ENCODE measurements at places on chromosomes 16 and 17. TPM values are rescaled to one million over a fixed set of nuclear protein-coding genes. Genes with fewer than 3 reads are reported as not detected.

- no peak for DNase-seq
Measured at GRCh38 chr17:48995304-48995973, 1.7 kb upstream of the IGF2BP1 start.

GRCh38 chr17:350706-351448, 1.7 kb downstream of the RPH3AL start:
- no peak for DNase-seq

GRCh38 chr16:84294531-84295142, at the start of gene WFDC1:
Gene WFDC1 (plus strand): TSS chr16:84294878. CDS start chr16:84294972, 94 bp downstream.
- DNase-seq, result no peak

Gene MYOCD
- not detected for total RNA-seq

- no peak for DNase-seq
Measured at GRCh38 chr17:32271844-32272243, 6.2 kb downstream of the RHBDL3 start.

GRCh38 chr17:1414001-1414574, 14.1 kb upstream of the YWHAE start:
- no peak for DNase-seq

DNA sequence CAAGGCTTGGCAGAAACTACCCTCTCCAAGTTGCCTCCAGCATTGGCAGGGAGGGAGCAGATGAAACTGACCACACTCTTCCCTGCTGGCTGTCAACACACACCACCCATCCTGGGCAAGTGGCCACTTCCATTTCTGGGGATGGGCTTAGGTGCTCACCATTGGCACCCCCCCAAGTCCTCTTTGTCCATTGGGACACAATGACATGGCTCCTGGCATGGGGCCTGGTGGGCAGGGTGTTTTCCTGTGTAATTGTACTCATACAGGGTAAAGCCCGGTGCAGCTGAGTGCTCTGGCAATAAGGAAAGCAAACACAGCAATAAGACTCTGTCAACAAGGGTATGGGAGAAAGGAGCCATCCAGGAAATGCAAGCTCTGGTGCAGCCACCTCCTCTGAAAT, 22.6 kb downstream of the SCNN1B start:
- DNase-seq, result no peak

Gene PRR15L
- total RNA-seq, result not detected

- DNase-seq, result no peak
Measured at GRCh38 chr16:9139965-9140364, 48.5 kb downstream of the HAPSTR1 start.

DNA sequence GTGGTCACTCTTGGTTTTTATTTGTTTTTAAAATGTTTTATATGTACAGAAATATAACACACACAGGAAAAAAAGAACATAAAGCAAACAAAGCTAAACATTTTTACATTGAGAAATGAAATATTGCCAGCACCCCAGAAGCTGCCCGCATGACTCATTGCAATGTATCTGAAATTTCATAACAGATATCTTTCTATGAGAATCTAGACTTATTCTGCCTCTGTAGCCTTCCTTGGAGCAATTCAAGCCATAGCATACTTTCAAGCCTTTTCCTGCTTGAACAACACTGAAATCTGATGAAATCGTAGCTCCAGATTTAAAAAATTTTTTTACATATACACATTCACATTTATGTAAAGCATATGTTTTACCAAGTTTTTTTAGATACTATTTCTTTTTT, 86.9 kb downstream of the RBBP6 start:
- no peak for DNase-seq

DNA sequence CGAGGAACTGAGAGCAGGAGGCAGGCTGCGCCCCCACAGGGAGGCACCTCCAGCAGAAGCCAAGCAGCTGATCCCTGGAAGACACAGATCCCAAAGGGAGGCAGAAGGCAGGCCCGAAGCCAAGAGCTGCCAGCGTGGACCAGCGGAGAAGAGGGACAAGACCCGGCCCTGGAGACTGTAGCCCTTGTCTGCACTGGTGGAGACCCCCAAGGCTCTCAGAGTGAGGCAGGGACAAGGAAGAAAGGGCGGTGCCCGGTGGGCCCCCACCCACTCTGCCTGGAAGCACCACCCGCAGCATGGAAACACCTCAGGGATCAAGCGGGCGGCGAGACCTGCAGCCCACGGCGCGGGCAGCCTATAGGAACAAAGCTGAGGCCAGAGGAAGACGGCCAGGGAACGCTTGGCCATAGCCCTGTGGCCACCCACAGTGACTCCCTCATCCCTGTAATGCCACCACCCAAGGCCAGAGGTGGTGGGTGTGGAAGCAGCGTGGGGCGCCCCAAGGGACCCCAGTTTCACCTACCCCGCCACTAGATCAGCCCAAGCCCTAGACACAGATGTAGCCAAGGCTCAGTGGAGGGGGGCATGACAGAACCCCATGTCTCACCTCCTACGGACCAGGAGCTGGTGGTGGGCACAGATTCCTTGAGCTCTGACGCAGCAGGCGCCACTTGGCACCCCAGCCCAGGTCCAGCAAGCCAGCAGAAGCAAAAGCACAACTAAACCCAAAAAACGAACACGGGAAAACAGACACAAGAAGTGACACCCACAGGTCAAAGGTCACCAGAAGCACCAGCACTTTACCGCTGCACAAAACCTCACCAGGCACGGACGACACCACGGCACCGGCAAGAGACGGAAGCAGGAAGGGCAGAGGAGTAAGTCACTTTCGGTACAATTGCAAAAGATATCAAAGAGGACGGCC, 2.9 kb upstream of the SIRT7 start:
- DNase-seq, result no peak

DNA sequence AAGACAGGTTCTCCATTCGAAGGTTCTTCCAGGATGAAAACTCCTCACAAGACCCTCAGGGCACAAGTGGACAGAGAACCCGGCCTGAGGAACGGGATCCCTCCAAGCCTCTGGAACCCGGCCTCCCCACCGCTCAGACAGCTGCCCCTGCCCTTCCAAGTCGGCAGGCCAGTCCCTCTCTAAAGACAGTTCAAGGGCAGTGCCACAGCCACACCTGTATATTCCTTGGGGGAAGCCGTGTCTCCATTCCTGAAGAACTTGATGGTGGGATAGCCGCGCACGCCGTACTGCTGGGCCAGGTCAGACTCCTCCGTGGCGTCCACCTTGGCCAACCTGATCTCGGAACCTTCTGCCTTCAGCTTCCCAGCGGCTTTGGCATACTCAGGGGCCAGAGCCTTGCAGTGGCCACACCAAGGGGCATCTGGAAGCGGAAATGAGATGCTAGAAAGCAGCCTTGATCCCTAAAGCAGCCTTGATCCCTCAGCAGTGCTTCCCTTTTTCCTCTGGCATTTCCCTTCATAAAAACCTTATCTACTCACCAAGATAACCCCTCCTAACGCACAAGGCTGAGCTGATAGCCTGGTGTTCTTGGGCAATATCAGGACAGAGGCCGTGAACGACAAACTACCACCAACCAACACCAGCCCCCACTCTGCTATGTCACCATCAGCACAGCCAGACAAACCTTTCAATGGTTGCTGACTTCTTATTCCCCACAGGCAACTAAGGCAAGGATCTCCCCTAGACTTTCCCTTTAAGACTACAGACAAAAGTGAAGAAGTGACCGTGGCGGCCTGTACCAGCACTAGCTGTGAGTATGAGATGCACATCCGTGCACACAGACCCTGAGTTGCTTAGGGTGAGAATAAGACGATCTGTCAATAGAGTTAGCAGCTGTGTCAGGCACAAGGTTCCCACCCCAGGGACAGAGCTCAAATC, 1.1 kb downstream of the P4HB start:
- DNase-seq, result no peak

DNA sequence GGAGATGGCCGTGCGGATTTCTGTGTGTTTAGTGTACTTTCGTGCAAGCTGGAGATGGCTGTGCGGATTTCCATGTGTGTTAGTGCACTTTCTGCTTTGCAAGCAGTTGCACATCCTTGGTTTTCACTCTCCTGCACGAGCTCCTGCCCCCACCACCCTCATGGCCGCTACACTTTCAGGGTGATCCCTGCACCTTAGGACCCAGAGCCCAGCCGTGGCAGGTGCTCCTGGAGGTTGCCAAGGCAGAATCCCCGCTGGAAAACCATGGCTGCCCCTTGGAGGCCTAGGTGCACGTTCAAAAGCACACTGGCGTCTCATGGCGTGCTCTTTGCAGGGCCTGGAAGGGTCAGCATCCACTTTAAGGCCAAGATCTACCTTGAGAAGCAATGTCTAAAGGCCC, 311.0 kb upstream of the TNRC6C start:
- DNase-seq, result no peak

Gene TBC1D3I
- 1.4 TPM for total RNA-seq

GRCh38 chr17:80008383-80008840, 27.3 kb downstream of the TBC1D16 start:
- peak; percentile 70 for DNase-seq

Gene ZNF750
- total RNA-seq, result not detected

GRCh38 chr17:47789611-47790561, 31.7 kb downstream of the OSBPL7 start:
- peak; percentile 21 for DNase-seq

Gene ZMYND15
- 0.47 TPM for total RNA-seq

GRCh38 chr17:74677558-74678466, 34.9 kb downstream of the CD300LF start:
- no peak for DNase-seq

Gene C17orf107
- total RNA-seq, result 5.7 TPM

Gene NKD1
- 4.1 TPM for total RNA-seq

Gene EARS2
- 18.1 TPM for total RNA-seq

DNA sequence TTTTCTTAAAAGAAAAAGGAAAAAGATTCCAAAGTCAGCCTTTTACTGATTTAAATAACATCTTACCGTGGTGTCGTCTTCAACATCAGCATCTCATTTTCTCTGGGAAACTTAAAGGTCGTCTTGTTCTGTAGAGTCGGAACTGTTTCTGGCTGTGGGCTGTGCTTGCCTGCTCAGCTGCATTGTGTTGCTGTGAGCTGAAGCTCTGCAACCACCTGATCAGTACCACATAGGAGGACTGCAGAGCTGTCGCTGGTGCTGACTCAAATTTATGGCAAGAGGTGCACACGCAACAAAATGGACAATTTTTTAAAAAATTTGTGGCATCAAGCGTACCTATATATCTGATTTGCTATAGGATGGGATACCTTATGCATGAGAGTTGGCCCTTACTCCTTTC, at the start of gene OMG:
TSS of gene OMG (minus strand) at position 150 of the 400 bp plus-strand sequence. CDS start 908 bp downstream, outside the sequence.
- no peak for DNase-seq

Gene HOXB3
- 7.2 TPM for total RNA-seq

Gene SEPHS2
- total RNA-seq, result 55.1 TPM

Gene KRT32
- total RNA-seq, result not detected

DNA sequence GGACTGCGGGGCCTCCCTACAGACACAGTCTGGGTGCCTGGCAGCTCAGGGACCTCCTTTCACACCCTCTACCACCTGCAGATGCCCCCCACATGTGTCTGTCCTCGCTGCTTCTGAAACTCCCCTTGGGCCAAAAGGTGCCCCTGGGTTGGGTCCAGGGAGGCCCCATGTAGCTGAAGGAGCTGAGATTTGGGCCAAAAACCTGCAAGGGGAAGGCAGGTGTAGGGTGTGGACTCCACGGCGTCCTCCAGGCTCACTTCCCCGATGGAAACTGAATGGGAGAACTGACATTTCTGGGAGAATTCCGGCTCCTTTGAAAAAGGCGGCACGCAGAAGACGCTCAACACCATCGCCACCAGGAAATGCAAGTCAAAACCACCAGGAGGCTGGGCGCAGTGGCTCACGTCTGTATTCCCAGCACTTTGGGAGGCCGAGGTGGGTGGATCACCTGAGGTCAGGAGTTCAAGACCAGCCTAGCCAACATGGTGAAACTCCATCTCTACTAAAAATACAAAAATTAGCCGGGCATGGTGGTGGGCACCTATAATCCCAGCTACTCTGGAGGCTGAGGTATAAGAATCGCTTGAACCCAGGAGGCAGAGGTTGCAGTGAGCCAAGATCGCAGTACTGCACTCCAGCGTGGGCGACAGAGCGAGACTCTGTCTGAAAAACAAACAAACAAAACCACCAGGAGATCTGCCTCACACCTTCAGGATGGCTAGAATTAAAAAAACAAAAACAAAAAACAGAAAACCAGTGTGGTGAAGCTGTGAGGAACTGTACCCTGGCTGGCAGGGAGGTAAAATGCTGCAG, 13.2 kb upstream of the BAIAP2 start:
- no peak for DNase-seq

- peak; percentile 52 for DNase-seq
Measured at GRCh38 chr16:30941600-30942425, 7.1 kb upstream of the ORAI3 start.

- no peak for DNase-seq
Measured at GRCh38 chr16:55494994-55495421, 13.9 kb upstream of the LPCAT2 start.

Gene SAMD14
- total RNA-seq, result 0.30 TPM

DNA sequence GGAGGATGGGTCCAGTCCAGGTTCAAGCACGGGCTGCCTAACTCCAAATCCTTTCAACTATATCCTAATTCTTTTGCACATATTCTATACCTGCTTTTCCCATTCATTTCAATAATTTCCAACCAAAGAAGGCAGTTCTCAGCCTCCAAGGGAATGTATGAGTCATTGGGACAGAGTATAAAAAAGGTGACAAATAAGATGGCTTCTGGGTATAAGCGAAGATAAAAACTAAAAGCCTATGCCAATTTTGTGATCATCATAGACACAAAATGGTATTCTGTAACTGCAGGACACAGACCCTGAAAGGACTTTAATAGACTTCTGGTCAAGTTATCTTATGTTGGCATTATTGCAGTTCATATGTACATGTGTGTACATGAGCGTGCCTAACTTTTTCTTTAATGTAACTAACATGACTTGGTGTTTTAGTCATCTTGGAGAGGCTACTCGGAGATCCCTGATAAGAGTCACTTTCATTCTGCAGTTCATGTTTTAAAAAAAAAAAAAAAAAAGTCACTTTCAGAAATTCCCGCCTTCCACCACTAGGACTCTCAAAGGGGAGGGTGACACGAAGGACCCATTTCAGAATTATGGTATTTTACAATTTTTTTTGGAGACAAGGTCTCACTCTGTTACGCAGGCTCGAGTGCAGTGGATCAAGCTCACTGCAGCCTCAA, 17.3 kb downstream of the COG1 start:
- peak; percentile 39 for DNase-seq

- no peak for DNase-seq
Measured at GRCh38 chr17:50059256-50059655, 3.3 kb downstream of the ITGA3 start.

Gene SLFN12L
- total RNA-seq, result 44.7 TPM

- DNase-seq, result no peak
Measured at GRCh38 chr17:73017658-73018057, 74.8 kb downstream of the SLC39A11 start.

DNA sequence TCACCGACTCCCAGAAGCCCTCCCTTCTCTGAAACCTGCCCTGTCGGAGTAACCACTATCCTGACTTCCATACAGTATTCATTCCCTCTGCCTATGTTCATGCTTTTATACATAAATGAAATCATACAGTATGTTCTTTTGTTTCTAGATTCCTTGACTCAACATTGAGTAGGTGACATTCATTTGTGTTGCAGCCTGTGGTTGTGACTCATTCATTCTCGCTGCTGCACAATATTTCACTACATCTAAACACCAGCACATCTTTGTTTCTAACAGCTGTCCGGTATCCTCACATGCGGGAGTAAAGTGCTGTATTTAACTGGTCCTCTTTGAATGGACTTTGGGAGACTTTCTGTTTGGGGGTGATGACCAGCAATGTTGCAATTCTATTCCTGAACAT, 135.0 kb upstream of the FOXF1 start:
- no peak for DNase-seq
